ENCODE measurements at places on chromosomes 12 and 14. TPM values are rescaled to one million over a fixed set of nuclear protein-coding genes. Genes with fewer than 3 reads are reported as not detected.
A peak's percentile ranks its signal among the peaks of the same experiment; 100 is the strongest.

DNA sequence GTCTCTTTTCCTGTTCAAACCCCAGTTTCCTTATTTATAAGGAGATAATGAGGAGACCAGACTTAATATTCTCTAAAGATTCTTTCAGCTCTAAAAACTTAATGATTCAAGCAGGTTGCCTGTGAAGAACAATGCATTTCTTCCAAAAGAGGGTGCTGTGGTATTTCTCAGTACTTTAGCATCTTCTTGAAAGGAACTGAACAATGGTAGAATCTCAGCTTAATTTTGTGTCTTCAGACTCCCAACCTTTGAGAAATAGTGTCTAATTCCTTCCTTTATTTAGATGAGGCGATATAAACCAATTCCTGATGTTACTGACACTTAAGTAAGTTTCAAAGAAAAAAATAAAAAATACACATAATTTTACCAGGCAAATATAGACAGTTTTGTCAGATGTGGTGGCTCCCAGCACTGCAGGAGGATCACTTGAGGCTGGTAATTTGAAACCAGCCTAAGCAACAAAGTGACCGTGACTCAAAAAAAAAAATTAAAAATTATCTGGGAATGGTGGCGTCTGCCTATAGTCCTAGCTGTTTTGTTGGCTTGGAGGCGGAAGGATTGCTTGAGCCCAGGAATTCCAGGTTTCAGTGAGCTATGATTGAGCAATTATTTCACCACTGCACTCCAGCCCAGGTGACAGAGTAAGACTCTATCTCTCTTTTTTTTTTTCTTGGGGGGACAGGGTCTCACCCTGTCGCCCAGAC lies 76.9 kb upstream of the PSMA6 start:
- no peaks in the 10 kb centered on the region for H3K27me3 ChIP-seq
- DNase-seq = no peak
- peak overlapping the region; percentile 45 for H3K27ac ChIP-seq
- no peaks in the 10 kb centered on the region for H3K36me3 ChIP-seq
- no peak overlapping the region for H3K4me3 ChIP-seq

DNA sequence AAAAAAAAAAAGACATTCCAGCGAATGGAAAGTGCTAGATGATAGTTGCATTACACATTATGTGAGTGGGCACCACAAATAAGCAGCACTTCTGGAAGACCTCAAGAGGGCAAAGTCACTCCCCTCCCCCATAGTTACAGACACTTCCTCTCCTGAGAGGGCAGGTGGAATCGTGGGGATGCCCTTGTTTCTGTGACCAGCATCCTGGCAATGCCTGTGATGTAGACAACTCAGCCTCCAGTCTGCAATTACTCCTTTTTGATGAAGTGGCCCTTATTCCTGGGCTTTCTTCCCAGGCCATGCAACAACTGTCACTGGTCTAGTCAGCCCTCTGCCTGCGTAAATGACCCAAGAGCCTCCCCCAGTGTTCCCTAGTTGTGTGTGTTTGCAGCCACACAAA lies 104.8 kb downstream of the VRK1 start:
- H3K36me3 ChIP-seq = no peaks in the 10 kb centered on the region
- H3K27me3 ChIP-seq = no peaks in the 10 kb centered on the region
- DNase-seq = peak; percentile 62
- no peaks in the 10 kb centered on the region for H3K4me1 ChIP-seq
- no peak overlapping the region for H3K4me3 ChIP-seq

GRCh38 chr12:9674226-9674590 lies 4.7 kb downstream of the CLEC2D start:
- H3K4me3 ChIP-seq = no peak overlapping the region
- no peak overlapping the region for H3K27ac ChIP-seq
- no peaks in the 10 kb centered on the region for H3K36me3 ChIP-seq

- DNase-seq = no peak
- no peaks in the 10 kb centered on the region for H3K4me1 ChIP-seq
- H3K27ac ChIP-seq = no peak overlapping the region
Measured at GRCh38 chr12:51694146-51694545, 103.1 kb downstream of the SCN8A start.

DNA sequence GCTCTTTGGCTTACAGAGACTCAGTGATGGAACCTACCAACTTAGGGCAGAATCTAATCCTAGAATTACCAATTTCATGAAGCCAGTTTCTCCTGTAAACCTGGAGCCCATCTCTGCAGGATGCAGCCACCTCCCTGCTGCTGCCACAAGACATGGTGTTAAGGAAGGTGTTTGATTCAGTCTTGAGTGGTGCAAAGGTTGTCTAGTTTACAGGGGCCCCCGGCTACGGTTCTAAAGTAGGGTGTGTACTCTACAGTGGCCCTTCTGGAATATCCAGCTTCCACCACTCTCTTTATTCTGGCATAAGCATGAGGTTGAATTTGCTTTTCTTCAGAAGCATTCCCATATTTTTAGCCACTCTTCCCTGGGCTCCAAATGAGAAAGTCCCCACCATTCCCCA lies 154.1 kb upstream of the GRIP1 start:
- no peak overlapping the region for H3K27ac ChIP-seq
- no peak overlapping the region for H3K4me3 ChIP-seq
- no peaks in the 10 kb centered on the region for H3K4me1 ChIP-seq

DNA sequence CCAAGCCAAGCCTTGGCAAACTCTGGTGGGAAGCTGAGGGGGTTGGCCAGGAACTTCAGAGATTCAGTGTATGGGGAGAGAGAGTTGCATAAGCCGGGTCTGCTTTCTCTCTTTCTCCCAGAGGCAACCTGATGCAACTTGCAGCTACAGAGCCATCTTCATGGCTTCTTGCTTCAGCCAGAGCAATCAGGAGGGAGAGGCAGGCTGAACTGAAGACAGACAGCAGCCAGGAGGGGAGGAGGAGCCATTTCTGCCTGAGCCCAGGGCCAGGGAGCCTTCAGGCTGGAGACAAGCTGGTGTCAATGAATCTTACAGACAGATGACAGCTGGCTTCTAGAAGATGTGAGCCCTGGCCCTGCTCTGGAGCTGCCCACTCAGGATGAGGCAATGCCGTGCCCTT lies 18.7 kb downstream of the NPC2 start:
- H3K27ac ChIP-seq = no peak overlapping the region
- H3K4me3 ChIP-seq = no peak overlapping the region
- DNase-seq = no peak
- no peaks in the 10 kb centered on the region for H3K4me1 ChIP-seq
- H3K36me3 ChIP-seq = peaks cover 24% of the 10 kb centered on the region
- H3K27me3 ChIP-seq = no peaks in the 10 kb centered on the region

DNA sequence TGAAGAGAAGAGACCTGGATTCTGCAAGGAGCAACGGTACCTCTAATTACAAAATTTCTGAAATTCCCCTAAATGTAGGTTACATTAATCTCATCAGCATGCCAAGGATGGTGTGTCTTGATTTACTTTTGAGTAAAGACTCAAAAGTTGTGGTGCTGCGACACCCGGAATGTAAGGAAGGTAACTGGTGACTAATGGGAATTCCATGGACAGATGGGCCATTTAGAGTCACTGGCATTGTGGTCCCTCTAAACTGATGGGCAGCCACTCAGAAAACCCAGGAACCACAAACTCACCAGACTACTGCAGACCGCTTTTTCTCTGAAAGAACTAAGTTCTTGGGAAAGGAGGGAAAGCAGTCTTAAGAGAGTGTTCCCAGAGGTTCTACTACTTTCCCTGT lies 32.8 kb downstream of the GRIN2B start:
- no peaks in the 10 kb centered on the region for H3K4me1 ChIP-seq
- no peaks in the 10 kb centered on the region for H3K27me3 ChIP-seq
- no peak overlapping the region for H3K27ac ChIP-seq
- no peak for DNase-seq

DNA sequence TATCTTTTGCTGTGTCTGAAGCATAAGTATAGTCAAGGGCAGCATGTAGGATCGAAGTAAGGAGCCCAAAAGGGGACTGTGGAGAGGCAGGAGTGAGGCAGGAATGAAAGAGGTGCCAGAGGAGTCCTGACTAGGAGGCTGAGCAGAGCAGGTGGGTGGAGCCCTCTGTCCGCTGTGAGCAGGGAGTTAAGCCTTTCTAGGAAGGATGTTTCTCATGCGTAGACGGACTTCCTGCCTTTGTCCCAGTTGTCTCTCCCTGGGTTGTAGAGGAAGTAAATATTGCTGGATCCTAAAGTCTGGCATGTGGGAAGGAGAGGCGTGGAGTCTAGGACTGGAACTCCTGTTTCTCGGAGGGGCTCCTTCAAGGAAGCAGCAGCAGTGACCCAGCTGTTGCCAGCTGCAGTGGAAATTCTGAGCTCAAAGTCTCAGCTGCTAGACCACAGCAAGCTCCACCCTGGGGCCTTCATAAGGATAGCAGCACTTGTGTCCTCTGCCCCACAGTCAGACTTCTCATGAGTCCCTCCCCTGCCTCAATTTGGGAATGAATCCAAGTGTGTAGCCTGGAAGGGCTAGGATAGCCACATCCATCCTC lies 44.0 kb downstream of the RBMS2 start:
- peak overlapping the region; percentile 83 for H3K27ac ChIP-seq
- H3K36me3 ChIP-seq = peaks cover 32% of the 10 kb centered on the region
- peak overlapping the region; percentile 24 for H3K4me3 ChIP-seq
- no peak for DNase-seq
- peaks cover 44% of the 10 kb centered on the region for H3K4me1 ChIP-seq

- H3K27ac ChIP-seq = no peak overlapping the region
- DNase-seq = no peak
- H3K27me3 ChIP-seq = no peaks in the 10 kb centered on the region
- H3K4me1 ChIP-seq = peaks cover 14% of the 10 kb centered on the region
- H3K36me3 ChIP-seq = no peaks in the 10 kb centered on the region
- no peak overlapping the region for H3K4me3 ChIP-seq
Measured at GRCh38 chr12:91056488-91056887, 1.3 kb downstream of the KERA start.

DNA sequence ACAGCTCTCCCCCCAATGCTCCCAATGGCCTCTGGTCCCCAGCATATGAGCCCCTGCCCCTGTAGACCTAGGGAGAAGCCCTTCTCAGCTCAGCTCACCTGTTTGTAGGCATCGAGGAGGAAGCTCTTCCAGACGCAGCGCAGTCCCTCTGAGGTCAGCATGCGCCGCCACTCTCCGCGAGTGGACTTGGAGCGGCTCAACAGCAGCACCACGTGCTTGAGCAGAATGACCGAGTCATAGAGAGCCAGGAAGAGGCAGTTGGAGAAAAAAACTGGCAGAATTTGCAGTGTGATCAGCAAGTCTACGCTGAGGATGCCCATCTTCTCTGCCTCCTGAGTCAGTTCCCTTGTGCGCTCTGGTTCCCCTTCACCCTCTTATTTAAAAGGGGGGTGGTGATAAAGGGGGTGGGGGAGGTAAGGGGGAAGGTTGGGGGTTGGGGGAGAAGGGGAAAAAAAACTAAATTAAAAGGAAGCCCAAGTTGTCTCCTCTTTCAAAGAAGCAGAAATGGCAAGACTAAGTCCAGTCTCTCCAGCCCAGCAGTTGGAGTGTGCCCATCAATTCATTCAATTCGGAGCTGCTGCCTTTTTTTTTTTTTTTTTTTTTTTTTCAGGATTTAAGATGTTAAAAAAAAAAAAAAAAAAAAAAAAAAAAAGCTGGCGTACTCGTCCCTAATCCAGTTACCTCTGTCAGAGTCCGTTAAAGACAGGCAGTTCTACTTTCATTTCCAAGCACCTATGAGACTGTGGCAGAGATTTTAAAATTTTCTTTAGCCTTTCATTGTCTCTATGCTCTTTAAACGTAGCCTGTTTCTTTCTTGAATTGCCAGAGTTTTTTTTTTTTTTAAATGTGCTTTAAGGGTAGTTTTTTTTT lies at the start of gene DIO2:
Gene DIO2, minus strand, starts transcription at position 352 of the 870 bp plus-strand sequence. Its CDS starts 32 bp downstream, at position 320.
- no peak for DNase-seq
- peak within 1 kb of the TSS; percentile 36 for H3K4me3 ChIP-seq
- peak within 1 kb of the TSS; percentile 15 for H3K27ac ChIP-seq
- H3K4me1 ChIP-seq = peaks cover 10% of the 10 kb centered on the region
- no peaks in the 10 kb centered on the region for H3K27me3 ChIP-seq

- no peaks in the 10 kb centered on the region for H3K27me3 ChIP-seq
- DNase-seq = no peak
- no peak overlapping the region for H3K27ac ChIP-seq
- H3K36me3 ChIP-seq = no peaks in the 10 kb centered on the region
Measured at GRCh38 chr12:82596483-82596882, 90.2 kb upstream of the TMTC2 start.

GRCh38 chr12:46266869-46267574 lies 1.8 kb downstream of the SLC38A1 start:
- no peaks in the 10 kb centered on the region for H3K27me3 ChIP-seq
- peaks cover 63% of the 10 kb centered on the region for H3K4me1 ChIP-seq
- no peaks in the 10 kb centered on the region for H3K36me3 ChIP-seq

GRCh38 chr12:72074956-72075355 lies 136.3 kb downstream of the TPH2 start:
- no peaks in the 10 kb centered on the region for H3K36me3 ChIP-seq
- DNase-seq = no peak
- H3K27me3 ChIP-seq = no peaks in the 10 kb centered on the region
- H3K4me3 ChIP-seq = no peak overlapping the region

DNA sequence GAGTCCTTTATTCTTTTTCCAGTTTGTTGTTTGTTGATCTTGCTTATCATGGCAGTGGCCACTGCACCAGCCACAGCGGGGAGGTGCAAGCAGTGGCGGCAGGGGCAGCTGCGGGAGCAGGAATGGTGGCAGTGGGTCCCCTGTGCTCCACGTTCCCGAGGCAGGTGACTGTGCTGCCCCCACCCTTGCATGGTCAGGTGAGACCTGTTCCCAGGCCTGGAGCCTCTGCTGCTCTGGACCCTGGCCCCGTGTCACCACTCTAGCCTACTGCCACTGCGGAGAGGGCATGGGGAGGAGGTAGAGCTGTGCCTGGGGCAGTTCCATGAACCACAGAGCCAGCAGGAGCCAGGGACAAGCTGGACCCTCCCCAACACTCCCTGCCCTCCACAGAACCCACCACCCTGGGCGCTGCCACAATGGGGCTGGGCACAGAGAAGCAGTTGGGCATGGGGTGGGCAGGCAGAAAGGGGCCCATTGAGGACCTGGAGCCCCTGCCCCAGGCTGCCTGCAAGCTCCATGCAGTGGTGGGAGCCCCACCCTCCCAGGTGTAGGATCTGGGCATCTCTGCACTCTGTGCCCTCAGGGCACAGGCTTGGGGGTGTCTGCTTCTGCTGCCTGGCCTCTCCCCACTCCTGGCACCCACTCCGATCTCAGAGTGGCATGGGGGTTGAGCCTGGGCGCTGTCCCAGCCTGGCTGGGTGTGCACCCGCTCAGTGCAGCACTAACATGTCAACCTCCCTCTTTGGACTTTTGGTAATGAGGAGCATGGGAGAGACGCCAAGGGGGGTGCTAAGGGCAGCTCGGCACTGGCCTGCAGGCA lies 23.1 kb upstream of the WDR20 start:
- H3K4me1 ChIP-seq = no peaks in the 10 kb centered on the region
- H3K27me3 ChIP-seq = no peaks in the 10 kb centered on the region
- H3K36me3 ChIP-seq = peaks cover 7% of the 10 kb centered on the region
- no peak overlapping the region for H3K27ac ChIP-seq
- no peak for DNase-seq

GRCh38 chr12:2429032-2429431 lies 365.7 kb upstream of the FKBP4 start:
- peaks cover 29% of the 10 kb centered on the region for H3K4me1 ChIP-seq
- no peaks in the 10 kb centered on the region for H3K27me3 ChIP-seq
- H3K36me3 ChIP-seq = no peaks in the 10 kb centered on the region

GRCh38 chr12:132439333-132439904 lies 50.5 kb upstream of the FBRSL1 start:
- H3K27ac ChIP-seq = no peak overlapping the region
- no peak for DNase-seq
- peaks cover 54% of the 10 kb centered on the region for H3K27me3 ChIP-seq
- H3K4me1 ChIP-seq = peaks cover 11% of the 10 kb centered on the region
- no peaks in the 10 kb centered on the region for H3K36me3 ChIP-seq

Gene ACVRL1
- total RNA-seq = 149 TPM

Gene CLEC9A
- 0.17 TPM for total RNA-seq

Gene PPP1CC
- 92.2 TPM for total RNA-seq

Gene NINJ2
- 7.0 TPM for total RNA-seq

Gene TESPA1
- 2.9 TPM for total RNA-seq

Gene MARCHF9
- total RNA-seq = 16.9 TPM

Gene OR4K15
- not detected for total RNA-seq
